ENCODE measurements at places on chromosomes 2 and 18.

GRCh38 chr18:45071956-45072355 is 391.3 kb downstream of the SETBP1 start:
- no peak for DNase-seq

DNA sequence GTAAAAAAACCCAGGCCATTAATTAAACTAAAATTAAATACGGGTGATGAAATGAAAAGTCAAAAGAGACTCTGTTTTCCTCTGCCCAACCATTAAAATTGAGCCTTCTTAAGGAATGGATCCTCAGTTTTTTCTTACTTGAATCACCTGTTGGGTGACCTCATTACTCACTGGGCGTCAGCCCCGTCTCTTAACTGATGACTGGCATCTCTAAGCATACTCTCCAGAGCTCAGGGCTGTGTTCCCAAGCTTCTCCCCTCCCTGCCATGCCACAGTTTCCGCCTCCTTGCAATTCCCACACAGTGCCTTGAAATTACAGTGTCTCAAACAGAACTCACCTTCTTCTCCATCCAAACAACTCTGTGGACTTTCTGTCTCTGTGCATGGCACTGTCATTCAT is 421.1 kb upstream of the CELF4 start:
- no peak for DNase-seq

- no peak for DNase-seq
Measured at GRCh38 chr2:154452471-154452870, 246.0 kb upstream of the KCNJ3 start.

DNA sequence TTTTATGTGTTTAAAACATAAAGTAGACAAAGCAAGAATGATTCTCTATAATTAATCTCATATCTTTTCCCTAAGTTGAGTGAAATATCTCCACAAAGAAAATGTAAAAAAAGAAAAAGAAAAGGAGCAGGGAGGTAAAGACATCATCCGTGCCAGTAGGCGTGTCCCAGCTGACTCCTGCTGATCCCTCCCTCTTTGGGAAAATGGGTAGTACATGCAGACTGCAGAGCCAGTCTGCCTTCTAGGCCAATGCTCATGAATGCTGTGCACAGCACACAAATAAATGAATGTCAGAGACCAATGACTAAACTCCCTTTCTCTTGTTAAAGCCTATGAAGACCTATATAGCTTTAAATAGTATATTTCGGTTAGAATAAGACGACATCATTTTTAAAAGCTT is 64.7 kb downstream of the RAPH1 start:
- no peak for DNase-seq

GRCh38 chr2:220446106-220446712 is 818.8 kb downstream of the SLC4A3 start:
- DNase-seq, result no peak

DNA sequence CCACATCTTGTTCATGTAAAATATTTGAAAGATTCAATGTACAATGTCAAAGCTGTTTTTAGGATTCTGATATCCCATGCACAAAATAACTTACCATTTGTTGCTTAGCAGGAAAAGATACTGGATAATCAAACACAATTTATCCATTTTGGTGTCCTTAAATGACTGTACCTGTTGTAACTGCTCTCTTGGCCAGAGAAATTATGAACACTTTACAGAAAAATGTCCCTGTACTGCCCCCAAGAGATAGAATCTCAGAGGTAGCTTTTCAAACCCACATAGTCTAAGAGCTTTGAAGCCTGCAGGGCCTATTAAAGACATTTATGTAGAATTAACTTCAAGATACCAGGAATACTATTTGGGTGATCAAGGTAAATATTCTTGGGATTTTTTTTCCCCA is 12.2 kb upstream of the ME2 start:
- no peak for DNase-seq

DNA sequence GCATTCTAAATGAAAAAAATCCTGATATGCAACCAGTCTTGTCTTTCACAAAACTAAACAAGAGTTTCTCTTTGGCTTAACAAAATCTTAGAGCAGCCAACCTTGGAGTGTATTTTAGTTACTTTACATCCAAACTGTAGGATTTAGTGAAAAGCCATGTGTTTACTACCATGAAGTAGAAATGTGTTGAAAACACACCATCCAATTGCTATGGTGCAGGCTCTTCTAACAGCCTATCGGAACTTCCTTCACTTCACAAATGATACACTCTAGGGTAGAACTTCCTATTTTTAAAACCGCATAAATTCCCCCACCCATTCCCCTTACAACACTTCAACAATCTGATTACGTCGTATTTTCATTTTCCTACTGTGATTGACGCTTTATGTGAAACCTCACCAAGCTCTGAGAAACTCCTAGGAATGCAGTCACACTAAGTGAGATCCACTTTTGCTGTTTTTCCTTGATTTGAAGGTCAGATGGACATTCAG is 74.4 kb upstream of the MAP4K4 start:
- DNase-seq, result no peak

DNA sequence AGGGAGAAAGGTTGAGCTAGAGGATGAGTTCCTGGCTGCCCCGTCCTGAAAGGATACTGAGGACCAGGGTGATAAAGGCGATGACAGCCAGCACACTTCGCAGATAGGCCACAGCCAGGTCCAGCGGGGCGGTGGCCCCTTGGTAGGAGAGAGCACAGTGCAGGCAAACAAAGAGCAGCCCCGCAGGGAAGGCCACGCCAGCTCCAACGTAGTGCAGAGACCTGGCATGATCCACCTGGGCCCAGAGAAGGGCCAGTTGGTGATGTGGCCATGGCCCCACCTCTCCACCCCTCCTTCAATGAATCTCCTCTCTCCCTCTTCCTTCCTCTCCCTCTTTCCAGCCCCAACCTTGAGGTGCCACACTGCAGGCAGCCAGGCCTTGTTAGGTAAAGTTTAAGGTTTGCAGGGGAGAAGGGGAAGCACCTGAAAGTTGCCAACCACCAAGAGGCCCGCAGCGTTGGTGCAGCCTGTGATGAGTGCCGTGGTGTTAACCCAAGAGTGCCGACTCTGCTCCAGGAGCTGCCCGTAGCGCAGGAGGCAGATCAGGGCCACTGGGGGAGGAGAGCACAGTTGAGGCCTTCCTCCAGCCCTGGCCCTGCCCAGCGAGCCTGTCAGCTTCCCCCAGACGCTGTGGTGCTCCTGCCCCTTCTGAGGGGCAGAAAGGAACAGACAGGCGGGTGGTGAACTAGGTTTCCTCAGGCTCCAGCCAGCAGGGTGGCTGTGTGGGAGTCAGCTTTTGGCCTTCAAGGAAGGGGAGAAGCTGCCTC is 2.8 kb downstream of the TMEM150A start:
- DNase-seq, result no peak

GRCh38 chr2:121754851-121755236 is 607 bp upstream of the TSN start:
- DNase-seq, result no peak
